ENCODE measurements at places on chromosomes 5 and 9. TPM values are rescaled to one million over a fixed set of nuclear protein-coding genes. Genes with fewer than 3 reads are reported as not detected.

- no peak for DNase-seq
Observed at GRCh38 chr9:23962101-23962500, 136.1 kb upstream of the ELAVL2 start.

GRCh38 chr5:158691631-158692255, 408.0 kb downstream of the EBF1 start:
- no peak for DNase-seq

- no peak for DNase-seq
Observed at GRCh38 chr9:95816716-95817115, 58.8 kb upstream of the ERCC6L2 start.

- peak; percentile 84 for DNase-seq
Observed at GRCh38 chr5:9544502-9545135, 1.3 kb downstream of the SEMA5A start.

GRCh38 chr9:715300-715699, 126.2 kb upstream of the DMRT1 start:
- no peak for DNase-seq

Gene CCDC152
- polyA plus RNA-seq, result 30.3 TPM

Gene SPATA31A1
- polyA plus RNA-seq, result 0.01 TPM

All from large intestine (tissue), 12 donors.